ENCODE measurements at places on chromosomes 2 and 18. TPM values are rescaled to one million over a fixed set of nuclear protein-coding genes. Genes with fewer than 3 reads are reported as not detected.

GRCh38 chr18:3389977-3390376 is 60.0 kb upstream of the TGIF1 start:
- no peaks in the 10 kb centered on the region for H3K27me3 ChIP-seq
- no peak overlapping the region for H3K4me3 ChIP-seq
- H3K4me1 ChIP-seq = no peaks in the 10 kb centered on the region

GRCh38 chr18:44098551-44099098 is 582.1 kb upstream of the SETBP1 start:
- no peaks in the 10 kb centered on the region for H3K4me1 ChIP-seq
- no peak for DNase-seq
- no peaks in the 10 kb centered on the region for H3K27me3 ChIP-seq
- H3K4me3 ChIP-seq = no peak overlapping the region
- no peak overlapping the region for H3K27ac ChIP-seq

DES gene
- not detected for total RNA-seq

- H3K4me3 ChIP-seq = no peak overlapping the region
- no peaks in the 10 kb centered on the region for H3K27me3 ChIP-seq
- H3K4me1 ChIP-seq = no peaks in the 10 kb centered on the region
- no peak for DNase-seq
- no peaks in the 10 kb centered on the region for H3K36me3 ChIP-seq
- no peak overlapping the region for H3K27ac ChIP-seq
Measured at GRCh38 chr18:74791501-74792194, 194.0 kb downstream of the ZNF407 start.

LCT gene
- 0.53 TPM for total RNA-seq

DNA sequence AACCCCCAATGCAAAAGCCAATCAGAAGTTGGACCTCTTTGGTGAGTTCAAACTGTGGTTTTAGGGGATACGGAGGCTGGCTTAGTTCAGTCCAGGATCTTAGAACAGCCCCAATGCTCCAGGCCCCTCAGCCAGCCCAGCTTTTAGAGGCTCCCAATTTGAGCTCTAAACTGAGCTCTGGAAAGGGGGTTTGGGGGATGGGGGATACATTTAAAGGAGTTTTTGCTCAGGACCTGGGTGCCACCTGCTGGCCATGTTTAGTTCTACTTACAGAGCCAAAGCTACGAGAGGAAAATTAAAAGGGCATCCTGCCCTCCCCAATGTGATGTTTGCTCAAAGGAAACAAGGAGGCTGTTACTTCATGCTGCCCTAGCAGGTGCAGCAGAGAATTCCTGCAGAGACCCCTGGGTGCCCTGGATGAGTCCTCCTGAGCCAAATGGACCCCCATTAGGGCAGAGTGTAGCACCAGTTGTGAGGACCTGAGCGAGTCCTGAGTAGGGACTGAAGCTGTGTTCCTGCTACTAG is 15.9 kb upstream of the TMEM214 start:
- H3K4me3 ChIP-seq = no peak overlapping the region
- H3K27me3 ChIP-seq = no peaks in the 10 kb centered on the region
- DNase-seq = peak; percentile 21
- H3K4me1 ChIP-seq = peaks cover 4% of the 10 kb centered on the region
- H3K27ac ChIP-seq = no peak overlapping the region

LHCGR gene
- not detected for total RNA-seq

GRCh38 chr2:190877436-190877835 is 3.2 kb upstream of the GLS start:
- no peak for DNase-seq
- peaks cover 17% of the 10 kb centered on the region for H3K4me1 ChIP-seq
- H3K36me3 ChIP-seq = peaks cover 6% of the 10 kb centered on the region
- no peak overlapping the region for H3K4me3 ChIP-seq
- no peak overlapping the region for H3K27ac ChIP-seq

- H3K36me3 ChIP-seq = no peaks in the 10 kb centered on the region
- H3K4me1 ChIP-seq = no peaks in the 10 kb centered on the region
- H3K4me3 ChIP-seq = no peak overlapping the region
Measured at GRCh38 chr2:71679491-71679890, 226.1 kb downstream of the DYSF start.

GRCh38 chr2:151904021-151904420 is 75.8 kb upstream of the ARL5A start:
- H3K4me1 ChIP-seq = peaks cover 7% of the 10 kb centered on the region
- H3K36me3 ChIP-seq = no peaks in the 10 kb centered on the region
- peaks cover 6% of the 10 kb centered on the region for H3K27me3 ChIP-seq
- no peak for DNase-seq
- no peak overlapping the region for H3K27ac ChIP-seq

ITGA6 gene
- total RNA-seq = 0.11 TPM

DNA sequence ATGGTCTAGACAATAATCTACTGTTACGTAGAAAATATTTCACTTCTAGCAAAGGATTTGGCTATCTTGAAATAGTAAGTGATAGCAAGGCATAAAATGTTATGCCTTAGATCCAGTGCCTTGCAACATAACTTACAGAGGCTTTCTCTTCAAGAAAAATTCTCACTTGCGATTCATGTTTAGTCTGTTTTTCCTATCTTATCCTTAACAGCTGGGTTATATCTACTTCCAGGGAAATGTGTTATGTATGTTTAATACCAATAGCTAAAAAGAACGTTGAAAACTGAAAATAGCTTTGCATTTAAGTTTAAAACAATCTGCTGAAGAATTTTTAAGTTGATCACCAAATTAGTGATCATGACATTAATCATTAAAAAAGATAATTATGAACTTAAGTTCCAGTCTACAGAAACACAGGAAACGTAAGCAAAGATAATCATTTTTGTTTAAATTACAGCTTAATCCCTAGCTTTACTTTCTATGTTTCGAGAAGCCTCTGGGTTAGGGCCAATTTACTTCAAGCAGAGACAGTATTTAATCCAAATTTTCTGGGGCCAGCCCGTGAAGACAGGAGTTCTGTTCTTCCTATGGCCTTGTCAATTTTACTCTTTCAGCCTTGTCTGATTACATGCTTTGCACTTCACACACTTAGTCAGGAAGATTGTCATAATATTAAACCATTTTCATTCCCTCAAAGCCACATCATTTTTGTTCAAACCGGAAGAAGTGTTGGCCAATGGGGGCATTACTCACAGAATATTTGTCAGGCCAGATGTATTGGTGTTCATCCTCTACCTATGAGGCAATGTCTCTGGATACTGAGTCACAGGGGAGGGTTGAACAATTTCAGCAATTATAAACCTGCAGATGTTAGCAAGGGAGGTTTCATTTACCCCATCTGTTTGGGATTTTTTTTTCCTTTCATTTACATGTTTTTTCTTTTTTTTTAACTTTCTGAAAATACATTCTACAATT is 1132.9 kb upstream of the ZEB2 start:
- no peaks in the 10 kb centered on the region for H3K27me3 ChIP-seq
- no peak overlapping the region for H3K4me3 ChIP-seq
- no peaks in the 10 kb centered on the region for H3K36me3 ChIP-seq
- no peak overlapping the region for H3K27ac ChIP-seq
- no peaks in the 10 kb centered on the region for H3K4me1 ChIP-seq

DNA sequence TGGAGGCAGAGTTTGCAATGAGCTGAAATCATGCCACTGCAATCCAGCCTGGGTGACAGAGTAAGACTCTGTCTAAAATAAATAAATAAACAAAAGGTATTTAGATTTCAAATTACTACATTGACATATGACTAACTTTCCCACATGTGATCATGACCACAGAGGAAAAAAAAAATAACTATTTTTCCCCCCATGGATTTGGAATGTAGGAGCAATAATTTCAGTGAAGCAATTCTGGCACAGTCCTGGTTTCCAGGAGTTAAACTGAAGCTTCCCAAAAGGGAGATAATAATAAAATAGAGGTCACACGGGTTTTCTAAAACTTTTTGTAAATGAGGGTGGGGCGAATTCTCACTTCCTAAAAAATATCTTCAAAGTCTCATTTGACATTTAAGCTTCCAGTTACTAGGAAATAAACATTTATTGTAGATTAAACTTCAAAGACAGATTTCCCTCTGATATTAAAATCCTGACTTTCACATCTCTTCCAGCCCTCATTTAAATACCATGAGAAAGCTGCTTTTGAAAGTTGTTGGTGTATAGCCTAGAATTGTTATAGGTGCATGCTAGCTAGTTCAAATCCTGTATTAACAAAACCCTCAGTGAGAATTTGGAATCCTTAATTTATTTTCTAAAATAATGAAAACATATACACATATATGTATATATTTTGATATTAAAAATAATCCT is 20.7 kb downstream of the SLC19A3 start:
- DNase-seq = no peak
- H3K27ac ChIP-seq = no peak overlapping the region
- H3K27me3 ChIP-seq = peaks cover under 1% of the 10 kb centered on the region
- no peaks in the 10 kb centered on the region for H3K4me1 ChIP-seq

DNA sequence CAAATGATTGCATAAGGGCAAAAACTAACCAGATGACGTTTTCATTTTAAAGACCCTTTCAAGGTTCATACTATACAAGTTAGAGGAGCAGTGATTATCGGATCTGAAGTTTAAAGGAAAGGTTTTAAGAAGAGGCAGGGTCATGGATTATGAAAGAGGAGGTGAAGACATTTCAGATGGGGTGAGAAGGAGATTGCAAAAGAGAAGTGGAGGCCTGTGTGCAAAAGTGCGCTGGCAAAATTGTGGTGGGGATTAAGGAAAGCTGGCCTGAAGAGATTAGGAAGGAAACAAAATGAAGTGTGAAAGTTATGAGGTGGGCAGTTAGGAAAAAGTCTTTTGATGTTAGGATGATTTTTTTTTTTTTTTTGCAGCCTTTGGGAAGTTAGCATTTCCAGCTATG is 935.7 kb upstream of the FAM98A start:
- no peak overlapping the region for H3K27ac ChIP-seq
- no peaks in the 10 kb centered on the region for H3K36me3 ChIP-seq
- DNase-seq = no peak
- H3K27me3 ChIP-seq = no peaks in the 10 kb centered on the region
- H3K4me3 ChIP-seq = no peak overlapping the region
- no peaks in the 10 kb centered on the region for H3K4me1 ChIP-seq

DNA sequence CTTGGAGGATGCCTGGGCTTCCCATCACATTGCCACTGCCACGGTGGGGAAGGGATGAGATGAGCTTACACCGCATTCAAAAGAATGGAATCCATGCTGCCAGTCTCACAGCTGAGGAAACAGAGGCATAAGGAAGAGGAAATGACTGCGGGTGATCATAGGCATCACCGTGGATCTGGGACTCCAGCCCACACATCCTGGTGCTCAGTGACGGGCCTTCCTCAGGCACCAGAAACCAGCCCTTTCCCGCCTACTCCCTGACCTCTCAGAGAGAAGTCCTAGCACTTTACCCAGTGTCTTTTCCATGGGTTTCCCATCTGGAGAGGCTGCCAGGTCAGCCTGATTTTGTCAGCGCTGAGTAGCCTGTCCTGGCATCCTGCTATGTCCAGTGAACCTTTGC is 5.3 kb upstream of the PLB1 start:
- H3K4me3 ChIP-seq = no peak overlapping the region
- no peak overlapping the region for H3K27ac ChIP-seq

DNA sequence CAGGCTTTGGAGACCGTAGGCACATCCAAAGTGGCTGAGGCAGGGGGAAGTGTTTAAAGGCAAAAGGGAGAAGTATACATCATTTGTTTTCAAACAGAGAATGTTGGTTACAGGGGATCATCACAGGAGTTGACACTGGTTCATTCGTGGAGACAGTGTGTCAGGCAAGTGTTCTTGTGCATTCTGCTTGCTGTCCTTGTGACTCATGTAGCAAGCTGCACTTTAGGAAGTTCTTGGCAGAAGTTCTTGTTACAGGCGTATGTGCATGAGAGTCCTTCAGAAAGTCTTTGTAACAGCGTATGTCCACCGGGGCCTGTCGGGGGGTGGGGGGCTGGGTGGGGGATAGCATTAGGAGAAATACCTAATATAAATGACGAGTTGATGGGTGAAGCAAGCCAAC is 36.5 kb upstream of the B4GALT6 start:
- H3K4me1 ChIP-seq = peaks cover 4% of the 10 kb centered on the region
- no peaks in the 10 kb centered on the region for H3K36me3 ChIP-seq
- H3K27me3 ChIP-seq = peaks cover 26% of the 10 kb centered on the region
- H3K4me3 ChIP-seq = no peak overlapping the region
- DNase-seq = no peak
- H3K27ac ChIP-seq = no peak overlapping the region

DNA sequence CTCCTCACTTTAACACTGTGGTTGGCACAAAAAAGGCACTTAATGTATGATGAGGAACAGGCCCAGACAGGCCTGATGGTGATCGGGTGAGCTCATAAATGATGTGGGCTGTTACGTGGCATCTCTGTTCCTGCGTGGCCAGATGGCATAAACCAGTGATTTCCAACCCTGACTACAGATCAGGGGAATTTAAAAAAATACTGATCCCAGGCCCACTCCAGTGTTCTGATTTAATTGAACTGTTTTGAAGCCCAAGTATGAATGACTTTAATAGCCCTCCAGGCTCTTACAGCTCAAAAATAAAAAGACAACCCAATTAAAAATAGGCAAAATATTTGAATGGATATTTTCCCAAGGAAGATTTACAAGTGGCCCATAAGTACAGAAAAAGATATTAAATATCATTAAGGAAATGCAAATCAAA is 48.2 kb downstream of the LIPG start:
- no peaks in the 10 kb centered on the region for H3K4me1 ChIP-seq
- no peak for DNase-seq
- H3K27me3 ChIP-seq = peaks cover 24% of the 10 kb centered on the region
- H3K27ac ChIP-seq = no peak overlapping the region
- no peak overlapping the region for H3K4me3 ChIP-seq

All from activated T-helper 2 cell treated with anti-CD3 and anti-CD28 coated beads, Interferon-gamma antibody, Interleukin-2, Interleukin-4, amounts not matched to agents 10 μg/mL and 5 μg/mL and 100 μg/mL, durations not matched to agents 14 hours and 24 hours and 36 hours (primary cell).